GM23248 (cell line): ENCODE measurements at places on chromosomes 4 and X. TPM values are rescaled to one million over a fixed set of nuclear protein-coding genes. Genes with fewer than 3 reads are reported as not detected.
A peak's percentile ranks its signal among the peaks of the same experiment; 100 is the strongest.

DNA sequence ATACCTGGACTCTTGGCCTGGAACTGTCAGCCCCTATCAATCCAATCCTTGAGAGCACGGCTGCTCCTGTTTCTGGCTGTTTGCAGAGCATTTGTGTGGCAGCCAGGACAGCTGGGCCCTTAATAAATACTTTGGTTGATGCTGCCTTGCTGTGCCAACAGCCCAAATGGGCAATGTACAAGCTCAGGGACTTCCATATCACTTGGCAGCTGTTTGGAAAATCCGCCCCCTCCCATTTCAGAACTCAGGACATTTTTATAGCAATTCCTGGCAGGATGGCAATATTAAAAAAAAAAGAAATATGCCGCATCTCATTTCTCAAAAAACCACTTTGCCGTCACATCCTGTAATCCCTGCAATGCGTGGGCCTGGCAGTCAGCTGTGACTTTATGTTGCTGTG lies 218.9 kb downstream of the HS3ST1 start:
- no peak for DNase-seq

- DNase-seq = no peak
Measured at GRCh38 chr4:122952028-122952427, 29.6 kb upstream of the NUDT6 start.

DNA sequence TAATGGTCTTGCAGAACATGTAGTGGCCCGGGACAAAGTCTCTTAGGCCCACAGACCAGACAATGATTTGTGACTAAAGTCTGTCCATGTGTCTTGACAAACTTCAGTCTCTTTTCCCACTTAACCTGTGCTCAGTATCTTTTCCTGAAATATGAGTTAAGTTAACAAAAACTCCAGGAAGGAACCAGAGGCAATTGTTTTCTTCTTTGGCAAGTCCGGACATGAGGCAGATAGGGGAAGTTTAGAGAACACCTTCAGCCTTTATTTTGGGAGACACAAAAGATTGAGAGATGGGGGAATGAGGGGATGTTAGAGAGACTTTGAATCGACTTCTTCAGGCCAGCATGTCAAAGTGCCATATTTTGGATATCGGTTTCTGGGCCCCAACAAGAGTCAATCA lies 80.2 kb upstream of the FRMPD4 start:
- DNase-seq = no peak

Gene CXorf49
- total RNA-seq = not detected in 2 replicates

DNA sequence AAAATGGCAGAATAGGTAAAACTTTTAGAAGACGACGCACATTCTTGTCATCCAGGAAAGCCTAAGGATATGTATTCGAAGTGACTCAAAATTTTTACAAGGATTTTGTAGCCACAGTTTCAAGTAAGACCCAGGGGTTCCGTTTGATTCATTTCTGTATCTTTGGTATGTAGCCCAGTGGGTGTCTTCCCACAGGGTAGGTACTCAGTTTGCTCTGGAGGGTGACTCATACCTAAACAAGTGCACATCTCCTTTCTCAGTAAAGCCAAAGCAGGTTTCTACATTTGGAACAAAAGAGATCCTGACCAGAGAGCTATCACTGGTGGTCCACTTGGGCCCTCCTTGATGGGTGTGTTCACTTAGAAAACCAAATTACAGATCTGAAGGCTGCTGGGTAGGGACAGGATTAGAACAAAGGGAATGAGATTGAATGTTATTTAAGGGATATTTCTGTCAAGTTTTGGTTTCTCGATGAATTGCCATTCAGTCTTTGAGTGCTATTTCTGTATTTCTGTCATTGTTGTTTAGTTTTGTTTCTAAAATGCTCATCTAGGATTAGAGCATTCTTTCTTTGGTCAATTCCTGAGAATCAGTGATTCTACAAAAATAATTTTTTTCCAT lies 56.1 kb downstream of the PLS3 start:
- peak; percentile 76 for DNase-seq

Gene DCLK2
- 1.9 and 2.9 TPM in 2 replicates for total RNA-seq

- no peak for DNase-seq
Measured at GRCh38 chrX:18677161-18677869, 5.4 kb upstream of the RS1 start.

Gene PNMA3
- total RNA-seq = not detected in 2 replicates
